ENCODE measurements at places on chromosomes 12 and 14.

DNA sequence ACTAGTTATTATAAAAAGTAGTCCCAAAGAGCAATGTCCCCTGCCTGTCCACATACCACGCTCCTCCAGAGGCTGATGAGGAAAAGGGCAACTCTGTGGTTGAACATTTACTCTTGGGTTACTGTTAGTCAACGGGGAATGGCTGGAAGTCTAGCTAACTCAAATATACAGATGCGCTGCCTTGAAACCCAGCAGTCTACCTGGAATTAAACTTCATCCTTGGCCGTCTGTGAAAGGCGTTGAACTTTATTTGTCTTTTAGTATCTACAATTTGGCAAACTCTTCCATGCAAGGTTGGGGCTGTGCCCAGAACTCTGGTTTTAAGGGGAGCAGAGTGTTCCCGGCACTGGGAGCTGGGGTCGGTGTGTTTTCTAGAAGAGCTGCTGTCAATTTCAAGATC is 3.9 kb upstream of the MEG3 start:
- DNase-seq, result no peak

DNA sequence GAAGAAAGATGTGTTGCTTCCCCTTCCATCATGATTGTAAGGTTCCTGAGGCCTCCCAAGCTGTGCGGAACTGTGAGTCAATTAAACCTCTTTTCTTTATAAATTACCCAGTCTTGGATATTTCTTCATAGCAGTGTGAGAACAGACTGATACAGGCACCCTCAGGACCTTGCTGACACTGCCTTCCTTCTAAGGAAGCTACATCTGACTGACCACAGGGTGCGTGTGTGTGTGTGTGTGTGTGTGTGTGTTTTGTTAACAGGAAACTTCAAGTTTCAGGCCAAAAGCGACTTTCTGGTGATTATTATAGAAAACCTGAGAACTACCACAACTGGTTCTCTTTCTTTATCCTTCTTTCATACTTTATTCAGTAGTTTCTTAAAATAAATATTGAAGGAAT is 149.0 kb downstream of the CAPZA3 start:
- DNase-seq, result no peak

- DNase-seq, result no peak
These were observed 52.9 kb downstream of the ATL1 start for GRCh38 chr14:50612806-50613205.

DNA sequence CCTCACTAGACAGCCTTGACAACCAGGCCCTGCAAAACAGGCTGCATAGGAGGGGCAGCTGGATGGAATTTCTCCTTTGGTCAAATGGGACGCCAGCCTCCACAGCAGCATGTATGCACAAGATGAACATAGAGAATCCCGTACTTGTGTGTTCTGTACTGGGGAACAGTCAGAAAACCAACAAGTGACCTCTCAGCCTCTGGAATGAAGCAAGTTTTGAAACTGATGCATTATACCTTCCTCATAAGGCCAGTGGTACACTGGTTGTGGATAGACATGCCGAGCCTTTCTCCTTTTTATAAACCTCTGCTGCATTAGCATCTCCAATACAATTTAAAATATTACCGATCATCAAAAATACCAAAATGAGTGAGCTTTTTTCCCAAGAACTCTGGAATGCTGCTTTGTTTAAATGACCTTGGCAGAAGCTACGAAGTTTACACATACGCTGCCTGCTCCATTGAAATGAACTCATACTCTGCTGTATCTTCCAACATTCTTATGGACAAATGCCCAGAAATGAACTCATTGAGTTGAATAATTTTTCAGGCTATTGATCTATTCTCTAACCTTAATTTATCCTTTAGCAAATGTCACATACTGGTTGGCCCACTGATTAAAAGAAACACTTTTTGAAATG is 47.6 kb upstream of the FERMT2 start:
- no peak for DNase-seq

DNA sequence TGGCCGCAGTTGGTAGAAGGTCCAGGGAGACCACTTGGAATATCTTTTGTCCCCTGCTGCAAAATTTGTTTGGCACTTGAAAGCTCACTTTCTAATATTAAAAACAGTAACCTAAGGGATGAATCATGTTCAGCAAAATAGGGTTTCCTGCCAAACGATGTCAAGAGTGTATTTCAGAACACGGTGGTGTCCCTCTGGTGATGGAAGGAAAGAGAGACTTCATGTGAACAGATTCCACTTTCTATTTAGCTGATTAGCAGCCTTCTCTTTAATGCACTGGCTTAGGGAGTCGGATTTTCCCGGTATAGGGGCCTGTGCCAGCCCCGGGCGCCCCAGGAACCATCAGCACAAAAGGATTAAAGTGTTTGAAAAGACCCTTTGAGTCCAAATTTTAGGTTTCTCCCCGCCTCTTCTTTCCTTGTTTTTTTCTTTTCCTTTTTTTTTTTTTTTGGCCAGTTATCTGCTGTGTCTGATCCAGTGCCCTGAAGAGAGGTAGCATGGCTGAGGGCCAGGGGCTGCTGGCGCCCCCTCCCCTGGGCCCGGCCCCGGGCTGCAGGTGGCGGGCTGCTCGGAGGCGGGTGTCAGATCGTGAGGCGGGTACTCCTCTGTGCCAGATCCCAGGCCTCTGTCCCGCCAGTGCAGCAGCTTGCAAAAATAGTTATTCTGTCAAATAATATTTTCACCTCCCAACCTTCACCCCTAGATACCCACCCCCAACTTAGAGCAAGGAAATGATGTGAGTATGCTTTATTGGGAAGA is 88.3 kb downstream of the TESC start:
- no peak for DNase-seq

DNA sequence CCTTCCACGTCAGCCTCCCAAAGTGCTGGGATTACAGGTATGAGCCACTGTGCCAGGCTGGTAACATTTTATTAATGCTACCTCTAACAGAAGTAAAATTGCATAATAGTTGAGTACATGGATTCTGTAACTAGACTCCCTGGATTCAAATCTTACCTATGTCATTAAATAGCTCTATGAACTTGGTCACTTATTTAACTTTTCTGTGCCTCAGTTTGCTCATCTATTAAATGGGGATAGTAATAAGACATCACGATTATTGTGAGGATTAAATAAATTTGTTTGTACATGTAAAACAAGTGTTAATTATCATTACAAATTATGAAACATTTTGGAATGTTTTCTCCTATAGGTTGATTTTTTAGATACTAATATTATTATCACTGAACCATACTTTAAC is 6.7 kb downstream of the ACTR6 start:
- no peak for DNase-seq

GRCh38 chr12:126915309-126915708 is 1351.7 kb upstream of the TMEM132C start:
- DNase-seq, result no peak

DNA sequence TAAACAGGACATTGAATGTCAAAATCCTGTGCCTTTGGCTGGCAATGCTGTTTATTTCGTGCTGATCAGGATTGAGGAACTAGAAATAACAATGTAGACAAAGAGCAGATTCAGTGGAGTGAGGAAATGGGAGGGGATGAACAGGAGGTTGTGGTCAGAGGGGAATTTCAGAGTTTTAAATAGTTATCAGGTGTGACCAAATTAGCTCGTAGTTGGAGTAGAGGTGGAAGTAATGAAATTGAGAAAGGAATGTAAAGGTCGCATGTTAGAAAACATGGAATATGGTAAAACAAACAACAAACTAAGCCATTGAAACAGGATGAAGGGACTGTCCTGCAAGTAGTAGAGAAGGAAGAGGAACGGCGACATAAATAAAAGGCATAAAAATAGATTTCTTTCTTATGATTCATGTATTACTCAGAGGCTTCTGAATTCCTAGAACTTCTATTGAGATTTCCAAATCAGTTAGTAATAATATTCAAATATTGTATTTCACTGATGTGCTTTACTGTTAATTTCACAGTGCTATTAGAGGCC is 9.5 kb upstream of the SAV1 start:
- DNase-seq, result no peak

GRCh38 chr14:67510121-67510520 is 21.6 kb upstream of the TMEM229B start:
- no peak for DNase-seq

DNA sequence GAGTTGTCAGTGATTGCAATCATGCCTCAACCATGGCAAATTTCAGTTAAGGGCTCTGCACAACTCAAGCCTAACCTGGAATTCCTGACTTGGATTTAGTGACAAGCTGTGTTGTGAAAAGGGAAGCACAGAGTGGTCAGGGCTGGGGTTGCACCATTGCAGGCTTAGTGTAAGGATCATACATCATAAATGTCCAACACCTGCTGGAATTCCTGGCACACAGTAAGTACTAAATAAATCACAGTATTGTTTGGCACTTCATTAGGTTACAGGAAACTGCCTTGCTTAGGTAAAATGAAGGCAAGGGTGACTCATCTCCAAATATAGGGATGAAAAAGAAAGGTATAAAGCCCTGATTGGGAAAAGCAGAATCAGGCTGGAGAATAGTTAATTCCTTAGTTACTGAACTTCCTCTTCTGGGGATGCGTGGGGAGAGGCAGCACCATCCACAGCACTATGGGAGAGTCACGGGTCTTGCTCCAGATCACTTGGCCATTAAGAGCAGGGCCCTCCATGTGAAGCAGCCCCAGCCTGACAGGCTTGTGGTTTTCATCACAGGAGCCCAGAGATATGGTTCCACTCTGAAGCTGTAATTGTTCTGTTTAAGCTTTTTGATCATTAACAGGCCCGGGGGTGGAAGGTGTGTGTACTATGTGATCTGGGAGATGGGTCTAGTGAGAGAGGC is 39.7 kb downstream of the SLC8A3 start:
- no peak for DNase-seq

DNA sequence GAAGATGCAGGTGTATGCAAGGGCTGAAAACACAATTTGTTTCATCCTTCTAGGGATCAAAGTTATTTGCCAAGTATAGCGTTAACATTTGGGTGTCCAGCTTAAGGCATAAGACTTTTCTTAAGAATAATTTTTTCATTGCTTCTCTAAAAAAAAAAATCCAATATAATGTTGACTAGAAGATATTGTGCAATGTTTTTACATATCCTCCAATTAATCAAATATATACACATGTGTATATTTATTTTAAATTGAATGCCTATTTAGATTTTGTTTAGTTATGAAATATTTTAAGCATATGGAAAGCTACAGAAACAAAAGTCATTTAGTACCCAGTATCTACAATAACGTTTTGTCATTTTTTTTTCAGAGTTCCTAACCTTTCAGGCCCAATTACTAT is 28.5 kb upstream of the KRR1 start:
- DNase-seq, result no peak

DNA sequence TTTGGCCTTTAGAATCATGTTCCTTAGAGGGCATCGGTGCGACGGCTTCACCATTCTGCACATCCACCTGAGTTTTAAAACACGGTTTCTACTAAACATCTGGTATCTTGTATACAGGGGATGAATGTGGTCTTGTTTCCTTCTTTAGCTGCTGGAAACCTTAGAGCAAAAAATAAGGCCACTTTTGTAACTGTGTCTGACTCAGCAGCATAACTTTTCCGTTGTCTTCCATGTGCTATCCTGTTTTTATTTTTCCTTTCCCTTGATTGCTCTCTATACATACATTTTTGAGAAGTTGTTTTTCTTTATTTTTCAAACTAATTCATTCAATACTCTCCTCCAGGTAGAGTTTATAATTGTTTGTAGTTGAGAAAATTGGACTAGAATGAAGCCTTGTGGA is 108.8 kb upstream of the PCED1B start:
- DNase-seq, result no peak

DNA sequence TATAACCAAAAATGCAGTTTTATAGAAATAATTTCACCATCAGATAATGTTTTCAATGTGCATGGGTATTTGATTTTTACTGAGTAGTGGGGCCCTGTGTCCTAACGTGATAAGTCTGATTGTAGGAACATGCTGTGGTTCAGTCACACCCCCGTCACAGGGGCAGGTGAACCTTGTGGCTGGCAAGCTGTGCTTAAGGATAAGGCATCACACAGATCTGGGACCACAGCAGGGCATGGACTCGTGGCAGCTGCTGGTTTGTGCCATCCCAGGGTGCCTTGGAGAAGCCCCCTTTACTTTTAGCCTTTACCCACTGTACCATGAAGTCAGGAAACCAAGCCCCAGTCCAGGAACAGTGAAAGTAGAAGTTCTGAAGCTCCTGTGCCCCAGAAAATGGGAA is 16.7 kb downstream of the CCNK start:
- DNase-seq, result no peak

DNA sequence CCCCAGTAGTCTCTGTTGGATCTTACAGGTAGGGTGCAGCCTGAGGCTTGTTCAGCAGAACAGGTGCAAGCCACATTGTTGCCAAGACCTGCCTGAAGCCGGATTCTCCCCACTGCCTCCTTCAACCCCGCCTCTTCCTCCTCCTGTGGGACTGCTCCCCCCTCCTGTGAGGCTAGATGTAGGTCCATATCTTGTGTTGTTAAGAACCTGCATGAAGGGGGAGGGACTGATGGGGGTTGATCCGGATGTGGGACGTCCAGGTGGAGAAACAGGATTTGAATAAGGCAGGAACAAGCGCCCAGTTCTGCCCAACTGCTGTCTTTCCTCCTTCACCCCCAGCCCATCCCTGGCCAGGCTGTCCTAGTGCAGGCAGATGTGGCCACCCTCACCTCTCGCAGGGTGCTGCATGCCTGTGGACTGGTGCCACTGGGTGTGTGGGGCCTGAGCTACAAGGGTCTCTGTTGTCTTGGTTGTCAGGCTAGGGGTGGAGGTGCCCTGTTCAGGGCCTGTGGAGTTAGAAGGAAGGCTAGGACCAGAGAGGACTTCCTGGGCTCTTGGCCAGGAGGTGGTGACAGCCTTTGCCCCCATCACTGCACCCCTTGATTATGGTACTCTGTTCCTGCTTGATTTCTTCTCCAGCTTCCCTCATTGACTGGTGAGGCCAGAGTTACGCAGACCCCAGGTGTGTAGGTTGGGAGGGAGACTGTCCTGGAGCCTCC is 1.4 kb downstream of the NR4A1 start:
- DNase-seq, result no peak

GRCh38 chr12:124713436-124714082 is 146.1 kb upstream of the NCOR2 start:
- DNase-seq, result peak; percentile 40

DNA sequence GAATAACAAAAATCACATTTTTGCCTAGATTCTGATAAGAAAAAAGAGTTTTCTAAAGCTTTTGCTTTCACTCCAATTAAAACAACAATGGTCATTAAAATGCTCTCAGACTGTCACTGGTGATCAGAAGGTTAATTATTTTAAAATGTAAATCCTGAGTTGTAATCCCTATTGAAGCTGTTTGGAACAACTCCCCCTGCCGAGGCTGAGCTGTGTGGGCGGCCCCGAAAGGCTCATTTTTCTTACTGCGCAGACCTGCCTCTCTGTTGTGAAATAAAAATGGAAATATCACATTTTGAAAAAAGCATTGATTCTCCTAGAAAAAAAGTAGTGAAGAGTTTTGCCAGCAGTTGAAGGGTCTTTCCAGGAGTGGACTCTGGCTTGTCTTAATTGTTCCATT is 174.8 kb upstream of the CDKN3 start:
- no peak for DNase-seq

DNA sequence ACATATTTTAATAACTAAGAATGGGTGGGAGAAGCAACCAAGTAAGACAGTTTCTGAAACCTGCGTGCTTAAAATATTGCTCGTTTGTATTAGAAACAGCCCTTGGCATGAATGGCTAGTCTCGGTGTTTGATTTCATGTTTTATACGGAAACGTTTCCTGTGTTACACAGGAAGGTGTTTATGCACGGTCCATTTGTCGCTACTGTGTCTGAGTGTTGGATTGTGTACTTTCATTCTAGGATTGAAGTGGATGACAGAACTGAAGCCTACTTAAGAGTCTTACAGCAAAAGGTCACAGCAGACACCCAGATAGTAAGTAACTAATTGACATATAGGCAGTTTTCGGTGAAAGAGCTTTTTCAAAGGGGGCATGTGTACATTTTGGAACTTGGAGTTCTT is 19.6 kb downstream of the PIWIL1 start:
- no peak for DNase-seq

All from GM19239 (cell line).